Stimulated activated CD8-positive, alpha-beta memory T cell treated with anti-CD3 and anti-CD28 coated beads, Interleukin-7, amount 100 ng/mL, for 1 hour (primary cell): ENCODE measurements at places on chromosomes 12 and 14.

DNA sequence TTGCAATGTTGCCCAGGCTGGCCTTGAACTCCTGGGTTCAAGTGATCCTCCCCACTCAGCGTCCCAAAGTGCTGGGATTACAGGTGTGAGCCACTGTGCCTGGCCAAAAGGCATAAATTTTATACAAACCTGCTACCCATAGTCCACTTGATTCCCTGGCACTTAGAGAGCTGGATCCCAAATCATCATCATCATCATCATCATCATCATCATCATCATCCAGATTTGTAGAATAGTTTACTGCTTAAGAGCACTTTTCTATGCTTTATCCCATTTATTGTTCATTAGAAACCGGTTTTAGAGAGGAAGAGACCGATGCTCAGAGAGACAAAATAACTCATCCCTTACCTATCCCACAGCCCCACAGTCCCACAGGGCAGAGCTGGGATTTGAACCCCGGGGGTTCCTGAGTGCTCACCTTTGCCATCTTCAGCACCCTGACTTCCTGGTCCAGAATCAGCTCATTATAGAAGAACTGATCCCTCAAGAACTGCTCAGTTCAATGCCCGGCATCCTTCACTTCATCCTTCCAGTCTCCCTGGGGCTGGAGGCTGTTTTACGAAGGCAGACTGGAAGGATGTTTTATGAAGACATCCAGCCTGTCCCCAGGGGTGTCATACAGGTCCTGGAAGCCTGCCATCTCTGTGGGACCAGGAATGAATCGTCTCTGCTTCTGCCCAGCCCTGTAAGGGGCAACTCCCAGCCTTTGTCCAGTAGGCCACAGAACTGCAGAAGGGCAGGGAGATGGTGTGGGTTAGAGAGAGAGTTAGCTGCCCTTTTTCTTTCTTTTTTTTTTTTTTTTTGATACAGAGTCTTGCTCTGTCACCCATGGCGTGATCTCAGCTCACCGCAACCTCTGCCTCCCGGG lies 20.2 kb upstream of the OASL start:
- DNase-seq: no peak

DNA sequence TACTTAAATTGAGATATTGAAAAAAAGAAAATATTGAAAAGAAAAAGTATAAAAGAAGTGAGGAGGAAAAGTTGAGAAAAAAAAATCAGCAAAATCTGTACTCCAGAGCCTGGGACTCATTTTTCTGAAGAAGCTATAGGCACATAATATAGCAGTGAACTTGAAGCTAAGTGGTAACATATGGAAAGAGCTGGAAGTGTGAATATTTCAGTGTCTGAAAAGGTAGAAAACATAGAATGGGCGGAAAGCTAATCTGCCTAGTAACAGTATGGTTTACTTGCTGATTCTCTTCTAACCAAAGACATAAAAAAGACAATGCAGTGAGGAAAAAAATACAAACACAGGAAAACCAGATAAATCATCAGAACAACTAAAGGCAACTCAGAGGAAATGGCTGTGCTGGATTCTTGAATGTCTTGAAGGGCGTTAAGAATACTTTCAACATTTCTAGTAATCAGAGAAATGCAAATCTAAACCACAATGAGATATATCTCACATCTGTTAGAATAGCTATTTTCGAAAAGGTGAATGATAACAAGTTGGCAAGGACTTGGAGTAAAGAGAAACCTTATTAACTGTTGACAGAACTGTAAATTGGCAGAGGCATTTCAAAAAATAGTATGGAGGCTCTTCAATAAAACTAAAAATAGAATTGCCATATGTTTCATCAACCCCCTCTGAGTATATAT lies 784.6 kb downstream of the LRFN5 start:
- DNase-seq: no peak

DNA sequence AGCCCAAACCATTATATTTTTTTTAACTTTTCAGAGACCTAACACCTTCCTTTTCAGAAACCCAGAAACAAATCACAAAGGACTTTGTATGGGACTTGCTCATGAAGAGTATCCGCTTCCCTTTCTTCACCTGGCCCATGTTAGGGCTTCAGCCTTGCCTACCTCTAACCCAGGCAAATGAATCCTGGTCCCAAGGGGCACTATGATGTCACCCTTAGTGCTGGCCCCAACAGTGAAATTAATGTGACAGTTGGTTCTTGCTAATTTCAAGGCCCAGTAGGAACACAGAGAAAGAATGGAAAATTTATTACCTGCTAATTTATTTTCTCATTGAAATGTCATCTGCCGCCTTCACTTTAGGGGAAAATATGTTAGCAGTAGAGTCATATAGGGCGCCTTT lies 179.8 kb upstream of the NRXN3 start:
- DNase-seq: no peak

- DNase-seq: no peak
Measured at GRCh38 chr12:11618046-11618445, 31.4 kb upstream of the ETV6 start.

- no peak for DNase-seq
Measured at GRCh38 chr12:25317553-25317952, 66.8 kb upstream of the KRAS start.
